Anterior cingulate cortex (tissue), 58 donors: ENCODE measurements at places on chromosomes 13 and 19.

DNA sequence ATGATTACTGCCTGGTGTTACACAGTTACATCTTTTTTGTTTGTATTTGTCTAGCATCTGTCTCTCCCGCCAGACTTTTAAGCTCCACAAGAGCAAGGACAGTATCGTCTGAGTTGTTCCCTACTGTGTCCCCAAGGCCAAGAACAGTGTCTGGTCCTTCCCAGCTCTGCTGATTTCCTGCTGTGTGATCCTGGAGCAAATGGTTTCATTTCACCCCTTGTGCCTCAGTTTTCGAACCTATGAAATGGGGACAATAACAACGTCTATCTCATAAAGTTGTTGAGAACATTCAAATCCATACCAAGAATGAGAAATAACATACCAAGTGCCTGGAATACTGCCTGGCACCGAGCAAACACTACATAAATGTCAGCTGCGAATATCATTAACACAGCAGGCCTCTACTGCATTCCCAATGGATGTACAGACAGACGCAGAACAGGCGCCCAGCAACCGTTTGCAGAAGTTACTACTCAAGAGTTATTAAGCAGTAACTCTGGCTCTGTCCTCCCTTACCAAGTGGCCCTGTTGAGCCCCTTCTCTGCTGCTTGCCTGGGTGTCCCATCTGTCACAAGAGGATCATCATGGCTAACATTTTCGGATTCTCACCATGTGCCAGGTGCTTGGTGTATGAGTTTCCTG is 11.4 kb downstream of the XRCC1 start:
- no peak for DNase-seq

DNA sequence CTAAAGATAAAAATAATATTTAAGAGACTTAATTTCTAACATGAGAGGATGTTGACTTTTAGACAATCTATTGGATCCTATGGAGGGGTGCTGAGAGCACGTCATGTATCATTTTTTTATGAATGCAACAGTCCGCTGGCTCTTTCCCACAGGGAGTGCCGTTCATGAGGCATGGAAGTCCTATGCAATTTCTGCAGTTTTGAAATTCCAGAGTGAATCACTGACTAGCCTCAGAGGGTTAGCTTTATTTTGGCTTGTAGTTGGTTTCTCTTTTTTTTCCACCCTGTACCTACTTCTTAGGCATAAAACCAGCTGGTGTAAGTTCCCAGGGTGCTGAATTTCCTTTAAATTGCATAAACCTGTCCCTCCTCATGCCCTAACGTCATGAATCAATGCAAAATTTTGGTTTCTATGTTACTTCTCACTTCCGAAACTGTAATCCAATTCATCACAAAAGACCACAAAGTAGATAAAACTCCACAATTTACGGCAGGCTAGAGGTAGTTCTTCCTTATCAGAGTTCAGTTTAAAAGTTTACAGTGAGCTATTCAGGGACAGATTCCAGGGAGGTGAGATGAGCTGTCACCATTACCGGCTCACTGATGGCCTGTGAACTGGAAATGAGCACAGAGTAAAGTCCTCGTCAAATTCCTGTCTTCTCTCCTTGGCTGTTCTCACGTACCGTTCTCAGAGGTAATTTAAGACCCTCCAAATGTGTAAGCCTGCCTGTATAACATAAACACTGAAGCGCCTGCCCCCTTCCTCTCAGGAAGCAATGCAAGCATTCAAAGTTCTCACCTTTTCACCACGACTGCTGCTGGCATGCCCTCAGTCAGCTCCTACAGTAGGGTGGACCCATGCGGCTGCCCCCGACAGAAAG is 216.6 kb upstream of the SLC10A2 start:
- no peak for DNase-seq

GRCh38 chr19:2119921-2120785 is 23.4 kb downstream of the IZUMO4 start:
- DNase-seq = no peak

- DNase-seq = no peak
Observed at GRCh38 chr13:73001971-73002370, 56.8 kb upstream of the KLF5 start.

DNA sequence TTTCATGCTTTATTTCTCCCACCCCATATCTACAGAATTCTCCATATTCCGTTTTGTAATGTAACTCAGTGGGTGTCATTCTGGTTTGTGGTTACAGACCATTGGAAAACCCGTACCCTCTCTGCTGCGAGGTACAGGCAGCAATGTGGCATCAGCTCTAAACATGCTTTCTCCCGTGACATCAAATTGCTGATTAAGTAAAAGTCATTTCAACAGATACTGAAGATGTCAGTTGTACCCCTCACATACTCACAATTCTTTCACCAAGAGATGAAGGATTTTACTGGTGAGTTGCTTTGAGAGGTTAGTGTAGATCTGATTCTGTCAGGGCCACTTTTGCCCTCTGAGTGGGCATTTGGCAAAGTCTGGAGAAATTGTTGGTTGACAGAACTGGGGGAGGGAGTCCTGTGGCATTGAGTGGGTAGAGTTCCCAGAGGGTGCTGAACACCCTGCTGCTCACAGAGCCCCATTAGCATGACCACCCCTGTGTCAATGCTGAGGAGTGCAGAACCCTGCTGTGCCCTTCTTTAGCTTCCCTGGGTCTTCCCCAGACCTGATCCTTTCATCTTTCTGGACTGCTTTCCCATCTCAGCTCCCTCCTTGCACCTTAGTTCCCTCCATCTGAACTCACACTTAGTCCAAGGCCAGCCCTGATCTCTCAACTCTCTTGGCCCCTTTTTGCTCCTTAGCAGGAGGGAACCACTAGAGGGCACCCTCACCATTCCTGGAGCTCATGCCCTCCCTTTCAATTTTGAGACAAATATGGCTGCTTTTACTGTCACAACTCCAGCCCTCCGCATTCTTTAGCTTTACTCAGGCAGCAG is 39.9 kb upstream of the CEACAM8 start:
- DNase-seq = no peak

DNA sequence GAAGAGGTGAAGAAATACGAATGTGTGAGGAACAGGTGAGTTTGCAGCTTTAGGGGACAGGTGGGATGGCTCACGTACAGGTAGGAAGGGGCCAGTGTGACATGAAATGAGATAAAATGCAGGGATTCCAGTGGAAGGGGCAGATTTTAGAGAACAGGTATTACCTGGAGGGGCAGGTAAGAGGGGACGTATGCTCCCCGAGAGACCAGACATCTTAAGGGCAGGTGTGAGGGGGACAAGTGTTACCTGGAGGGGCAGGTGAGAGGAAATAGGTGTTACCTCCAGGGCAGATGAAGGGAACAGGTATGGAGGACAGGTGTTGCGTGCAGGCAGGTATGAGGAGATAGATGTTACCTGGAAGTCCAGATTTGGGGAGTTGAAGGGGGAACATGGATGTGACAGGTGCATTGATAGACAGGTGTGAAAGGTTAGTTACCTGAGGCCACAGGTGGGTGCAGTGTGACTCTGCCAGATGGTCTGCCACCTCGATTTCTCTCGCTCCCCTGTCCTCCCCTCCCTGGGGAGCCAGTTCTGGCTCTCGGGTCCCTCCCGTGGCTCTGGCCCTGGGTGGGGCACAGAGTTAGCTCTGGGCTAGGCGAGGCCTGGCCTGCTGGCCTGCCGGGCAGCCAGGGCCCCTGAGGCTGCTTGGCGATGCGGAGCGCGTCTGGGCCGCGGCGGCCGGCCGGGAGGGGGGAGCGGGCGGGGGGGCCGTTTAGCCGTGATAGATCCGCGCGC is 2.1 kb downstream of the ERFL start:
- DNase-seq = no peak

DNA sequence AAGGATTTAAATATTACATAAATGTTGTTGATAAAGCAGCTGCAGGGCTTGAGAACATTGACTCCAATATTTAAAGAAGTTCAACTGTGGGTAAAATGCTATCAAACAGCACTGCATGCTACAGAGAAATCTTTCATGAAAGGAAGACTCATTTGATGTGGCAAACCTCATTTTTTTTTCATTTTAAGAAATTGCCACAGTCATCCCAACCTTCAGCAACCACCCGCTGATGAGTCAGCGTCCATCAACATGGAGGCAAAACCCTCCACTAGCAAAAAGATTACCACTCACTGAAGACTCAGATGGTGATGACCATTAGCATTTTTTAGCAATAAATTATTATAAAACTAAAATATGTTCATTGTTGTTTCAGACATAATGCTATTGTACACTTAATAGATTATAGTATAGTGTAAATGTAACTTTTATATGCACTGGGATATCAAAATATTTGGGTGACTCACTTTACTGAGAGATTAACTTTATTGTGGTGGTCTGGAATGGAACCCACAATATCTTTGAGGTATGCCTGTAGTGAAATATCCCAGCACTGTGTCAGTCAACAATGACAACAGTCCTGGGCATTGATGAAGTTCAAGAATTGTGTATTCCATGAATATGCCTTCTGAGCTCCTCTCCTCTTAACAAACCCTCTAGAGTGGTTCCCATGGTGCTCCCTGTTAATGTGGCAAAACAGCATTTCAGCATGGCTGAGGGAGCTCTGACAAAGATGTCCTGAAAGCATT is 52.4 kb upstream of the SOX21 start:
- DNase-seq = no peak

DNA sequence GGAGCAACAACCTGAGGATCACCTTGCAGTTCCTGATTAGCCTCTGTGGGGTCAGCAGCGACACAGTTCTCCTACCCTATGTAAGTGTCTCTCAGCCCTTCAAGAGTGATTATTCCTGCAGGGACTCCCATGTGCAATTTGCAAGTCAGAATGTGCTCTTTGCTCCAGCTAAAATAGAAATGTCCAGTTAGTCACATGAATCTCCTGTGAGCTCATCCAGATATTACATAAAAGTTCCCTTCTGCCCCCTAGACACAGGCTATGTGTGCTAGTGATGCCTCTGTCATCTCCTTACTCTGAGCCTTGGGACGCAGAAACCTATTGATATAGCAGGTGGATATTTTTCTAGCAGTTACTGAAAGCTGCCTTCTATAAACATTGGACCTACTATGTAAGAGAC is 105.5 kb downstream of the ZAR1L start:
- no peak for DNase-seq
